NCI-H2029 treated with DMSO at 0.1 percent for 48 hours (cell line): ENCODE measurements at places on chromosomes 1 and 21.

GRCh38 chr1:187566354-187566753 lies 737.6 kb downstream of the PLA2G4A start:
- DNase-seq = no peak

GRCh38 chr1:83927061-83927460 lies 71.9 kb downstream of the TTLL7 start:
- no peak for DNase-seq

DNA sequence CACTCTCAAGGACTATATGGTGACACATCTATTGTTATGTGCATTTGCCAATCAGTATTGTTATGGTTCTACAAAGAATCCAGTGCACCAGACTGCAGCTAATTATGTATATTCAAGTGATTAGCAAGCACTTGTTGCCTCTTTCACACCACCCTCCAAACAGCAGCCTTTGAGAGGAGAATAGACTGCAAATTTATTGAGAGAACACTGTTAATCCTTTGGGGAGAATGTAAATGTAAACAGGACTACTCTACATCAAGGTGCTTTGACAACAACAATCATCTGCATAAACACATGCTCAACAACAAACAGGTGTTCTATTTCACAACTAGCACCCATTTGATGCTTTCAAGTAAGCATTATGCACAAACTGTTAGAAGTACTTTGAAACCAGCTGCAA lies 117.4 kb downstream of the AKT3 start:
- DNase-seq = peak; percentile 53

- no peak for DNase-seq
These were observed 102.7 kb upstream of the DPH5 start for GRCh38 chr1:101128211-101128727.

DNA sequence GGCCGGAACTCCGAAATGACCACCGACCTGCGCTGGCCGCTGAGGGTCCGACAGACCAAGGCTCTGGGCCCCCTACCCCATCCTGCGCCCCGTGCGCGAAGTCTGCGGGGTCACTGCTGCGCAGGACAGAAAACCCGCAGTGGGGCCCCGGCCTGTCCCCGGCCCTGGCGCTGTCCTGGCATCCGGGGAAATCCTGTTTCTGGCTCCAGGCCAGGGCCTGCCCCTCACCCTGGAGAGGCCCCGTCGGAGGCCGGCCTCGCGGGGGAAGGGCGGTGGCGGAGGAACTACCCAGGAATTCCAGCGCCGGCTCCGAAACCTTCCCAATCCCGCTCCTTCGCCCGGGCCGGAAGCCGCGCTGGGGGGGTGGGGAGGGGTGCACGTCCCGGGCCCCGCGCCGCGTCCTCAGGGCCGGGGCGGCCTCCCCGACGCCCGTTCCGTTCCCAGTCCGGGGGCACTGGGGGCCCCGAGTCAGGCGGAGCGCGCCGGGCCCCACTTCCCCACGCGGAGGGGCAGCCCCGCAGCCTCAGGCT lies 77.0 kb downstream of the MORN1 start:
- DNase-seq = no peak

DNA sequence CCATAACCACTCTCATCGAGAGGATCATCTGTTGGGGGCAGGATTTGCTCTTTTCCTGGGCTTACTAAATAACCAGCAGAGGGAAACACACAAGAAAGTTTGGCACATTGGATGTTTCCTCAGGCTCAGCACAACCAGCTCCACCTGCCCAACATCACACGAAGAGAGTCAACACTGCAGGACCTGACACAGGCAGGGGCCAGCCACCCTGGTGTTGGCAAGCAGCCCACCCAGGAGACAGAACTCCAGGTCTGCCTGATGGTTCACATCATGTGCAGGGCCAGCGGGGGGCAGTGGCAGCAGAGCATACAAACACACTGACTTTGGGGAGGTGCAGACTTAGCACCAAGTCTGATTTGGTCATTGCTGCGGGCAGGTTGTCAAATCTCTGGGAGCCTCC lies 182.3 kb upstream of the GALNT2 start:
- no peak for DNase-seq

- no peak for DNase-seq
These were observed 107.0 kb downstream of the RHOU start for GRCh38 chr1:228842094-228842775.

DNA sequence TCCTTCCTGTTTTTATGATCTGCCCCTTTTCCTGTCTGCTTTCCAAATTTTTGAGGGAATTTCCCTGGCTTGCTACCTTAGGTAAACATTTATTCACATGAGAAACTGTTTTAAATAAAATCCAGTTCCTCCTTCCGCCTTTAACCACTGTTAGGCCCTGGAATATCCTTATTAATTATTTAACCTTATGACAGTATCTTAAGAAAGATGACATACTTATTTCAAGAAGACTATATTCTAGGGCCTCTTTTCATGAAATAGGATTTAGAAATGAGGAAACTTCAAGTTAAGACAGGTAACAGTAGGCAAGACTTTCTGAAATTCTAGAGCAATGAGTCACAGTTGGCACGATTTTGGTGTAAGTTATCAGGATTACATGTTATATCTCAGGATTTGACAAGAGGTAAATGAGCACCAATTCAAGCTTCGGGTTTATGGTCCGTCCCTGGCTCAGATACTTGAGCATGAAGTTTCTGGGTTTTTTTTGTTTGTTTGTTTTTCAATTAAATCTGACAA lies 2.0 kb upstream of the TNFSF18 start:
- no peak for DNase-seq
